ENCODE measurements at places on chromosomes 5 and 9.
A peak's percentile ranks its signal among the peaks of the same experiment; 100 is the strongest.

- peak; percentile 26 for DNase-seq
Measured at GRCh38 chr5:134545070-134545868, 19.8 kb downstream of the JADE2 start.

- no peak for DNase-seq
Measured at GRCh38 chr5:142680605-142681259, 5.2 kb downstream of the FGF1 start.

- no peak for DNase-seq
Measured at GRCh38 chr9:109440117-109440515, 58.0 kb downstream of the PTPN3 start.

DNA sequence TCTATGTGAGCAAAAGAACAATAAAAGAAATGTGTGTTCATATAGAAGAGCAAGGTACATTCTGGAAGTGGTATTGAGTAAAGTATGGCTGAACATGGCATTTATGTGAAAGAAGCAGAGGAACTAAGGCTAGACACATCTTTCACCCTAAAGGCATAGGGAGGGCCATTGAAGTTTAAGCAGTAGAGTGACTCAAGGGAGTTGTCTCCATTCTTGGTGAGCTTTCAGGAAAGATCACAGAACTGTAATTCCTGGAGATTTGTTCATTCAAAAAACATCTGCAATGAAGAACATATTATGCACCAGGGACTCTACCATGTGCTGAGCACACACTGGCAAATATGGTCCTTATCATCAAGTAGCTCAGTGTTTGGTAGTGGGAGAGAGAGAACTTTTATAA, 24.8 kb upstream of the HTR1A start:
- DNase-seq = no peak

DNA sequence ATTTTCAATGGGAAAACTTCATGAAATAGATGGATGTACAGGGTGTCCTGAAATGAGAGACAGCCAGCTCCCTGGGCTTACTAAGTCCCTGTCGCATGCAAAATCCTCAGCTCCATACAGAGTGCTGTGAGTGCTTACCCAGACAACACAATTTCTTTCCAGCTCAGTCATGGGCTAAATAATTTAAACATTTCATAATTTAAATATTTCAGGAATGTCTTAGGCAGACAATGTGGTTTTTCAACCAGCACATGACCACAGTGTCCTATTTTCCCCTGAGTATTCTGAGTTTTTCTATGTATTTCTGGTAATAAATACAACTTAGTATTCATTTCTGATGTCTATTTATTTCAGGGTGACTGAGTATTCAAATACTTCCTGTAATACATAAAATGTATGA, 188.5 kb upstream of the SNX2 start:
- no peak for DNase-seq

DNA sequence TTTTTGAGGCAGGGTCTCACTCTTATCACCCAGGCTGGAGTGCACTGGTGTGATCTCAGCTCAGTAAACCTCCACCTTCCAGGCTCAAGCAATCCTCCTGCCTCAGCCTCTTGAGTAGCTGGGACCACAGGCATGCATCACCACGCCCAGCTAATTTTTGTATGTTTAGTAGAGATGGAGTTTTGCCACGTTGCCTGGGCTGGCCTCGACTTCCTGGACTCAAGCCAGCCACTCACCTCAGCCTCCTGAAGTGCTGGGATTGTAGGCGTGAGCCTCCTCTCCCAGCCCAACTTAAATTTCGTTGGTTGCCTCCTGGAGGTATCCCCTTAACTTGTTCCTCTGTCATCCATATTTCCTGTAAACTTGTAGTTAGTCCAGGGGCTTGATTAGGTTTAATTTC, 47.2 kb downstream of the RAB24 start:
- DNase-seq = no peak

DNA sequence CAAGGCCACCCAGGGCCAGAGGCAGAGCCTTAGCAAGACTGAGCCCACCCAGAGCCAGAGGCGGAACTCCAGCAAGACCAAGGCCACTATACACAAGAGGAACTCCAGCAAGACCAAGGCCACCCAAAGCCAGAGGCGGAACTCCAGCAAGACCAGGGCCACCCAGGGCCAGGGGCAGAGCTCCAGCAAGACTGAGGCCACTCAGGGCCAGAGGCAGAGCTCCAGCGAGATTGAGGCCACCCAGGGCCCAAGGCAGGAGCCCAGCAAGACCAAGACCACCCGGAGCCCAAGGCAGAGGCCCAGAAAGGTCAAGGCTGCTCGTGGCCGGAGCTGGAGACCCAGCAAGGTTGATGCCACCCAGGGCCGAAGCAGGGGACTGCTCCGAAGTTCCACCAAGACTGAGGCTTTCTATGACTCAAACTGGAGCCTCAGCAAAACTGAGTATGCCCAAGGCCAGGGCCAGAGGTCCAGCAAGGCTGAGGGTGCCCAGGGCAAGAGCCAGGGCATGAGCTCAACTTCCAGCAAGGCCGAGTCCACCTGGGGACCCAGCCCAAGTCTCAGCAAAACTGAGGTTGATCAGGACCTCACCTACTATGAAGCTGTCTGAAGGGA, 4.2 kb downstream of the TOR2A start:
- DNase-seq = no peak

- DNase-seq = no peak
Measured at GRCh38 chr9:93456504-93456903, 3.1 kb upstream of the FAM120AOS start.

GRCh38 chr5:101473483-101473882, 570.4 kb upstream of the ST8SIA4 start:
- DNase-seq = no peak

DNA sequence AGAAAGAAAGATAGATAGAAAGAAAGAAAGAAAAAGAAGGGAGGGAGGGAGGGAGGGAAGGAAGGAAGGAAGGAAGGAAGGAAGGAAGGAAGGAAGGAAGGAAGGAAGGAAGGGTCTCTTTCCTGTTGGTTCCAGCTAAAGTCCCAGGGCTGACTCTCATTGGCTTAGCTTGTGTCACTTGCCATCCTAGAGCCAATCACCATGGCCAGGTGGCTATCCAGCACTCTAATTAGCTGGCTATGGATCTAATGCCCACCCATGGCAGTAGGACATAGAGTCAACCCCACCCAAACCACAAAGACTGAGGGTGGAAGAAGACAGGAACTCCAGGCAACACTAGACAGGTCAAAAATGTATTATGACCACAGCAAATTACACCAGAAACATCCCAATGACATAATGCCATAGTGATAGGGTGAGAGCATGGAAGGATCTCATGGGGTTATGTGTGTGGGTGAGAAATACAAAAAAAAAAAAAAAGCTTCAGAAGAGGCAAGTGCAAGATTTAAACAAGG, 10.8 kb upstream of the CPLX2 start:
- no peak for DNase-seq

- DNase-seq = no peak
Measured at GRCh38 chr9:34562135-34562745, 27.3 kb downstream of the CNTFR start.

GRCh38 chr5:142911170-142911569, 141.0 kb downstream of the ARHGAP26 start:
- no peak for DNase-seq

DNA sequence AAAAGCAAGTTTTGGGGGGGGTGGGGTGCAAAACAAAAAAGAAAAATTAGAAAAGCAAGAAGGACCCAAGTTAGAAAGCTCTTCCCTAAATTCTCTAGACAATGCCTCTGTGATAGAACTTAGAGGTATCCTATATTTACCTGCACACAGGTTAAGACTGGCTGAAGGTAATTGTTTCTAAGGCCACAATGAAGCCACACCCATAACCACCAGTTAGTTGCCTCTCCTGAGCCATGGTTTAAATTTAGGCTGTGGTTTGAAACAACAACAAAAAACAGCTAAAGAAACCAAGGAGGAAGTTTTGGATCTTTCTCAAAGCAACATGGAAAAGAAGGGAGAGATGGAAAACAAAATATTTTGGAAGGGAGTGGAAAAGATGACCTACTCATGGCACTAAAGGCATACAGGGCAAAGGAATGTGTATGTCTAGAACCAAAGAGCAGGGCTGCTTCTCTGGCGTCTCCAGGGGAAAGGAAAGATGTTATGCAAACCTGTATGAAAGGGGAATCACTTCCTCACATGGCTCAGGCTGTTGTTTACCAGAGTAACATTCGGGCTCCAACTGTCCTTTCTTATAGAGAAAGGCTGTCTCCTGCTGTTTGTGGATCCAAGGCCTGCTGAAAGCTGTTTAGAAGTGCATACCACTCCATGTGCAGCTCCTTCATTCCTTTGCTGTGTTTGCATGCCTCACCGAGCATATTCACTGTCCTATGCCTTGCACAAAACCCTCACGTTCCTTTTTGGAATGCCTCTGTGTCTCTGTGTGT, 408.9 kb upstream of the MPDZ start:
- DNase-seq = no peak

DNA sequence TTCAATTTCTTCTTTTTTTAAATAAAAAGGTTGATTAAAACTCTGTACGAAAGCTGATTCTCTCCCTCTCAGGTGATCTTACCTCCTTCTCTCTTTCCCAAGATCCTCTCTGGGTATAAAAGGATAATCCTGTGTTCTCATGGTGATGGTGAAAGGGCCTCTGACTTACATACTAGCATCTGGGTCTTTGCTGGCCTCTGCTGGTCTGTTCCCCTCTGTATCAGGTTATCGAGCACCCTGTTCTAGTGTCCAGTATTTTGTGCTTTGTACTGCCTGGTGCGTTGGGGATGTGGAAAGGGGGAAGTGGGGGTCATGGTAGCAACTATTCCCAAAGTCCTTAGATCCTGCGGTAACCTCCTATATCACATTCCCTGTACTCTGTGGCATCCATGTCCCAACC, 328.9 kb downstream of the NR2F1-AS1 start:
- DNase-seq = no peak

GRCh38 chr9:6757132-6757455, 679 bp upstream of the KDM4C start:
- peak; percentile 80 for DNase-seq

DNA sequence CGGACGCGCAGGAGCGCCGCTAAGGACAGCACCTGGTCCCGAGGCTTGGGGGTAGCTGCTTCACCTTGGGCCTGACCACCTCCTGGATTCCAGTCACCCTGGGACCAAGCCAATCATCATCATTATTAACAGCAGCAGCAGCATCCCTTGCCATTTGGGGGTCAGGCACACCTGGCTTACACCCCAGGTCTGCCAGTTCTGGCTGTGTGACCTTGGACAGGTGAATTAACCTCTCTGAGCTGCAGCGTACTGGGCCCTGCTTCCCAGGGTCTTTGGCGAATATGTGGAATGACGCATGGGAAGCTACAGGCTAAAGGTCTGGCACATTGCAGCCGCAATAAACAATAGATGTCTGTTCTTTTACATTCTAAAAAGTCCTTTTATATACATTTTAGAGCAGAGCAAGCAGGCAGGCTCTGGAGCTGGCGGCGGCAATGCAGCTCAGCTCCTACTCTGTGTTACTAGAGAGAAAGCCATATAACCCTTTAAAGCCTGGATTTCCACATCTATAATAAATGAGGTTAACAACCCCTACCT, 97.8 kb upstream of the CPLX2 start:
- DNase-seq = no peak

- DNase-seq = no peak
Measured at GRCh38 chr9:35905912-35906679, at the start of gene HRCT1. HRCT1 (plus strand) TSS chr9:35906202; CDS start chr9:35906288, 86 bp downstream.

DNA sequence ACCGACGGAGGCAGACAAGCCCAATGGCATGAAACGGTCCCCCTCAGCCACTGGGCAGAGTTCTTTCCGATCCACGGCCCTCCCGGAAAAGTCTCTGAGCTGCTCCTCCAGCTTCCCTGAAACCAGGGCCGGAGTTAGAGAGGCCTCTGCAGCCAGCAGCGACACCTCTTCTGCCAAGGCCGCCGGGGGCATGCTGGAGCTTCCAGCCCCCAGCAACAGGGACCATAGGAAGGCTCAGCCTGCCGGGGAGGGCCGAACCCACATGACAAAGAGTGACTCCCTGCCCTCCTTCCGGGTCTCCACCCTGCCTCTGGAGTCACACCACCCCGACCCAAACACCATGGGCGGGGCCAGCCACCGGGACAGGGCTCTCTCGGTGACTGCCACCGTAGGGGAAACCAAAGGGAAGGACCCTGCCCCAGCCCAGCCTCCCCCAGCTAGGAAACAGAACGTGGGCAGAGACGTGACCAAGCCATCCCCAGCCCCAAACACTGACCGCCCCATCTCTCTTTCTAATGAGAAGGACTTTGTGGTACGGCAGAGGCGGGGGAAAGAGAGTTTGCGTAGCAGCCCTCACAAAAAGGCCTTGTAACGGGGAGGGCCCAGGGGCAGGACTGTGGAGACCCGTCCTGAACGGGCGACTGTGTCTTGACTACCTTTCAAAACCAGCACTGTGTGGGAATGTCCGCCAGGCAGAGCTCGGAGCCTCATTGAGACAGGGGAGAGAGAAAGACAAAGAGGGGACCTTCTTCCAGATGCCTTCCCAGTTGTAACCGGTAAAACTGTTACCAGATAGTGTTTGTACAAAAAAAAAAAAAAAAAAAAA, 29.9 kb downstream of the CD180 start:
- DNase-seq = peak; percentile 61

DNA sequence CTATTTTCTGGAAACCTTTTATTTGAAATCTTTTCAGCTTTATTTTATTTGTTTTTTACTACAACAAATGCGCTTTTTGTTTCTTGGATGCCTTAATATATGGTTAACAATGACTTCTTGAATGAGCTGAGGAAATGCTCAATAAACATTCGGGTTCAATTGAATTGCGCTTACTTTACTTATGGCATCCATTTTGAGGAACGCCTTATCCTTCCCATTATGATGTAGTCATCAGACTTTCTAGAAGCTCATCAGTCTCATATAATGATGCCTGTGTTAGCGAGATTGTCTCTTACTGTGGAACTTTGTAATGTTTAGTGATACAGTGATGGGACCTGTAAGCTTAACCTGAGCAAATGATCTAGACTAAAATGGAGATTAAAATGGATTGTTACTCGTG, 916 bp downstream of the SHLD3 start:
- no peak for DNase-seq

- DNase-seq = no peak
Measured at GRCh38 chr9:7303907-7304626, 495.5 kb downstream of the DMAC1 start.

GRCh38 chr5:73528248-73528647, 30.0 kb downstream of the BTF3 start:
- no peak for DNase-seq

DNA sequence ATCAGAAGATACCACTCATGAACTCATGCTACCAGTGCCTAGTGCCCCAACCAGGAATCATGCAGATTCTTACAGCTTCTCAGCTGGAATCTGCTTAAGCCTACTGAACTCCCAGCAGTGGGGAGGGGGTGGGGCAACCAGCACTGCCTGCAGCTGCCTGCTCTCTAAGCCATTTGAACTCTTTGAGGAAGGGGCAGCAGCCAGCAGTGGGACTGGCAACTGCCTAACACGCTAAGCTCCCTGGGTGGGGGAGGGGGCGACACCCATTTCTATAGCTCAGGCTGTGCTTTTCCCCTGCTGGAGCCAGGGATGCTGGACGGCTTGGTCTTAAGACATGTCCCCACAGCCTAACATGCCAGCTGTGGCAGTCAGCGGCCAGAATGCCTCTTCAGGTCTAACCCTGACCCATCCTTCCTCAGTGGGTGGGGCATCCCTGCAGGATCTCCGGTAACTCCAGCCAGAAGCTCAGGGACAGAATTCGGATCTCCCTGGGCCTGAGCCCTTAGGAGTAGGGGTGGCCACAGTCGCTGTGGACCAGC, 889.7 kb downstream of the CDH9 start:
- no peak for DNase-seq

GRCh38 chr9:70581214-70581954, 166.9 kb upstream of the KLF9 start:
- no peak for DNase-seq

GRCh38 chr9:124511891-124512805, 4.9 kb upstream of the NR5A1 start:
- DNase-seq = no peak
